Cardiac muscle cell (in vitro differentiated cells and primary cell): ENCODE measurements at places on chromosomes 2 and 18.

GRCh38 chr2:30425326-30425725 is 21.7 kb upstream of the LCLAT1 start:
- DNase-seq: no peak

- DNase-seq: no peak
Observed at GRCh38 chr2:218278531-218279360, 8.4 kb downstream of the PNKD start.

DNA sequence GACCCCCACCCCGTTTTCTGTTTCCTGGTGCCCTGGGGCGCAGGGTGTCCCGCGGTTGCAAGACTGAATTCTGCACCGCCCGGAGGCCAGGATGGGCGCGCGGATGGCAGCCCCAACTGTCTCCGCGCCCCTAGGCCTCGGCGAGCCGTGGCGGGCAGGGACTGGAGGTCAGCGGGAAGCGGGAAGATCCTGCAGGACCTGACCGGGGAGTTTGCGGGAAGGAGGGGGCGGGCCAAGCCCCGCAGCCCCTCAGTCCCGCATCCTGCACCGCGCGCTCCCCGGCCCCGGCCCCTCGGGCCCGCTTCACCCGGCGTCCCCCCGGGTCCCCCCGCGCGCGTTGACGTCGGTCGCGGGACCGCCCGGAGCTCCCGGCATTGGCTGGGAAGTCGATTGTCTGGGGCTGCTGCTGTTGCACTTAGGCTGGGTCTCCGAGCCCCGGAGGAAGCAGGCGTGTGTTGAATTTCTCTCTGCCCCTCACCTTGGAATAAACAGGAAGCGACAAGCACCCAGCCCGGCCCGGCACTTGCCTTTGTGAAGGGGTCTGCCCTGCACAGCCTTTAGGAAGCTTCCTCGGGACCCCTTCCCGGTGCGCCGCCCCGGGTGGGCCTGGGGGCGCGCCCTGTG is at the start of gene LDLRAD4:
Gene LDLRAD4, plus strand, starts transcription at position 393 of the 624 bp plus-strand sequence.
- DNase-seq: peak; percentile 74

DNA sequence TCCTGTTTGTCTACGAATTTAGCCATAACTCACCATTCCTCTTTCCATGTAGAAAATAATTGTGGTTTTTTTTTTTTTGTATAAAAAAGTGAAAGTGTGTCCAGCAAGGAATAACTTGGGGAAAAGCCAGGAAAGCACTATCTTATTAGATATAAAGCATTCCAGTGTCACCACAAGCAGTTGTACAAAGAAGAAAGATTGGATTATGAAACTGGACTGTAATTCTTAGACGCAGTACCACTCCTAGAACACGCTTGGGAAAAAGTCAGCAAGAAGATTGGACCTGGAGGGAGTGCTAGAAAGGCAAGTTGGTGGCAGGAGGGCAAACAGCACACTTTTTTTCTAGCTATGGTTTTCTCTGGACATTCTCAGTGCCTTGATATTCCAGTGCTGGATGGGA is 186.7 kb downstream of the PARD3B start:
- no peak for DNase-seq
